ENCODE measurements at places on chromosomes 11 and 22.

GRCh38 chr22:45688600-45689080, 17.0 kb downstream of the ATXN10 start:
- DNase-seq = no peak

DNA sequence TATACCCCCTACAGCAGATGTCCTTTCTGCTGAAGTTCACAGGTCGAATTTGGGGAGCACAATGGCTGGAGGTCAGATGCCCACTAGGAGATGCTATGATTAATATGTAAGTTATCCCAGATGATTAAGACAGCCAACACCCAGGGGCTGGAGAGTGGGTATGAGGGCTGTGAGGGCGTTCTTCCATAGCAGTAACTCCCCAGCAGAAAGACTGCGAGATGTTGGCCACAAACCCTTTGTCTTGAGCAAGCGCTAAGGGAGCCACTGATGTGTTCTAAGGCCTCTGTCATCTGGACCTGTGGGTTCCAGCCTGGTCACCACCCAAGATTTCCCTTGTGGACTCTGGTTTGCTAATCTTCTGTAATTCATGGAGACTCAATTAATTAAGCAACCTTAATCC, 77.6 kb downstream of the BMAL1 start:
- no peak for DNase-seq

DNA sequence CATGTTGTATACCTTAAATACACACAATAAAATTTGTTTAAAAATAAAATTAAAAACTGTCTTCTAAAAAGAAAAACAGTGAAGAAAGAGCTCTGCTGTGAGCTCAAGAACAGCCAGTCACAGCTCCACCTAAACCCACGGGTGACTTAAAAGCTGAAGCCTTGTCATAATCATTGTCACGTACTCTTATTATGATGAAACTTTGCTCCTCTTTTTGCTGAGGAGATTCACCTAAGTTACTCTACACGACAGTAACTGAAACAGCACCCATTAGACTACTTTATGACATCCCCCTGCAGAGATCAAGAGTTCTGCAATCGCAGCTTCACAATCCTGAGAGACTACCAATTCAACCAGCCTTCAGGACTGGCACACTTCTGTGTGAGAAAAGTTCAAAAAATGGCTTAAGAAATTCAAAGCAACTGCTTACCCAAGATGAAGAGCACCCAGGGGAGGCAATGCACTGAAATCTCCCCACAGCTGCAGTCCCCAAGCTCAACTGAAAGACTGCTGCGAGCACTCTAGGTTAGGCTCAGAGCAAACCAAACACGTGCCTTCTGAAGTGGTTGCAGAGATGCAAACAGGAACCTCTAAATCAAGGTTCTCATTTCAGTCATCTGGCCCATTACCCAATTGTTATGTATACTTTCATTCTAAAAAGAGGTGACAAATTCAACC, at the start of gene JAML:
Gene JAML, minus strand, starts transcription at position 501 of the 678 bp plus-strand sequence. CDS start 10,145 bp downstream, outside the sequence.
- peak; percentile 88 for DNase-seq

GRCh38 chr22:40193429-40194421, 16.0 kb downstream of the TNRC6B start:
- DNase-seq = no peak

DNA sequence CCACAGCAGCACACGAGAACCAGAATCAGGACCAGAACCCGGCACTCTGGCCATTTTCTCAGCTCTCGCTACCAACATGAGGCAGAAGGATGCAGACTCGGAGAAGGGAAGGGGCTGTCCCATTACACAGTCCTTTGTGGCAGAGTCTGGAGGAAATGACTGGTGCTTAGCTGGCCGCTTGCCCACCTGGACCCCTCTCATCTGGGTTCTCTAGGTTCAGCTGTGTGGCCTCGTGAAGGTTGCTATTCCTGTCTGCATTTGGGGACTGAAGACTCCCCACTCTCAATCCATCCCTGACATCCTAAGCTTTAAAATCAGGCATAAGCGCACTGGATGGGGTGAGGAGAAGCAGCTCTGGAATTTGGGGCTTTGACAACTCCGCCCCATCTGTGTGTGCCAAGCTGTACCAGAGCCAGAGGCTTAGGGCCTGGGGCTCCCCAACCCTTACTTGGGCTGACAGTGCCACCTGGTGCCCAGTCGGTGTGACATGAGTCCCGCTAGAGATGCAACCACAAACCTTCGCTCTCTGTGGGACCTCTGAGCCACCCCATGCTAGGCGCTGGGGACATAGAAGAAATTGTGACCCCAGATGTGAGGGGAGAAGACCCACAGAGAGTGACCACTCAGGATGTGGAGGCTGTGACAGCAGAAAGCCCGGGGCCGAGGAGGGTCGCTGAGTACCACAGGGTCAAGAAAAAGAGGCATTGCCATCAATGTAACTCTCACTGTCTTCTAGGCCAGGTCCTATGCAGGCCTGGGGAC, 35.8 kb upstream of the FCHSD2 start:
- DNase-seq = peak; percentile 84

DNA sequence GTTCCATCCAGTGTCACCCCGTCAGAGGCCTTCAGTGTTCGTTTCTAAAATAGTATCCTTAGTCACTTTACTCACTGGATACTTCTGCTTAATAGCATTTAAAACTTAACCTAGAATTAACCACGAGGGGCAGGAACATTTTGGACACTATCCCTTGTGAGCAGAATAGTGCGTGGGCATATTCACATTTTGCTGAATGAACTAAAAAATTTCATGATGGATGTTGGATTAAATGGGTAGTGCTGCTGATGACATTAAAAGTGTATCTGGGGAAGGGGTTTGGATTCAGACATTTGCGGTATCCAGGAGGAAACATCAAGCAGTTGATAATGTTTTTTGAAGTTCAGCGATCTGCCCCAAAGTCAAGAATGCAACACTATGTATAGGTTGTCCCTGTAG, 750 bp upstream of the NAT10 start:
- peak; percentile 7 for DNase-seq

- DNase-seq = peak; percentile 75
These were observed 85.3 kb upstream of the SYT13 start for GRCh38 chr11:45371251-45372115.

GRCh38 chr11:75469785-75470405, 36.9 kb upstream of the KLHL35 start:
- DNase-seq = no peak

DNA sequence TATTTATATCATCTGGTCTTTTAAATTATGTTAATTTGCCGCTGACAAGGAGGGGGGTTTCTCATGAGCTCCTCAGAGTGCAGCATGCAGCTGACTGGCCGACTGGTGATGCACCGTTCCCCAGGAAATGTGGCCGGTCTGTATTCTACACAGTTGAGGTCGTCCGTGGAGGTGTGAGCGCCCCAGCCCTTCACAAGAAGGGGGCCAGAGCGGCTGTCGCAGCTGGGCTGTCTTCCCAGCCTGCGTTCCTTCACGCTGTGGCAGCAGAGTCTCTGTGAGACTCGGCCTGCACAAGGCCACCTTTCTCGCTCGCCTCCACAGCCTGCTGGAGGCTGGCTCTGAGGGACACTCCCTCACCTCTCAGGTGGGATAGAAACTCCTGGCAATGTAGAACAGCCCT, 43.2 kb downstream of the AP2A2 start:
- no peak for DNase-seq

- DNase-seq = no peak
These were observed 1.5 kb downstream of the LTBP3 start for GRCh38 chr11:65556470-65557279.

DNA sequence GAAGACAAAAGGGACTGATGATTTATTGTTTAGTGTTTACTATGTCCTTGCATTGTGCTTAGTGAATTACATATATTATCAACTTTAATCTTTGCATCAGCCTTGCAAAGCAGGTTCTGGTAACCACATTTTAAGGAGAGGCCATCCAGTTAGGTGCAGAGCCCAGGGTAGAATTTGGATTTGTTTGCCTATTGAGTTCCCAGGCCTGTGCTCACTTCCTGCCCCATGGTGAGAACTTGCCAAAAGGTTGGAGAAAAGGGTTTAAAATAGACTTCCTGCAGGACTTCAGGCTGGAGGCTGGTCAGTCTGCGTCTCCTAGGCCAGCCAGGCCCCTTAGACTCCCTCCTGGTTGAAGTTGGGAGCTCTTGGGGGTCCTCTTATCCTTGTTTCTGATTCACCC, 72.1 kb downstream of the ATXN10 start:
- no peak for DNase-seq

DNA sequence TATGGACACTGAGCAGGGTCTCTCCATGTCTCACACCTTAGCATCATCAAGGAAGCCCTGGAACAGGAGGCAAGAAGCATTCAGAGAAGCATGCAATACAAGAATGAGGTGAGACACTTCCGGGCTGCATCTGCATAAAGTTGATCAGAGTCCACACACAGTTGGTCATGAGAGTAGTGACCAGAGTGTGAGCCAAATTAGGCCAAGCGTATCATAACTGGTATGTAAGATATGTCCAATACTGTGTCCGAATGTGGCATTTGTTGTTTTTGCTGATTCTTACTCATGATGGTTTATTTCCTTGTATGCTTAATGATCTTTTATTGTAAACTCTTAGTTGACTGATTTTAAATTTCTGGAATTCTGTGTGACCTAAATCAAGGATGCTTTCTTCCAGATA, 315.7 kb downstream of the INSC start:
- DNase-seq = no peak

DNA sequence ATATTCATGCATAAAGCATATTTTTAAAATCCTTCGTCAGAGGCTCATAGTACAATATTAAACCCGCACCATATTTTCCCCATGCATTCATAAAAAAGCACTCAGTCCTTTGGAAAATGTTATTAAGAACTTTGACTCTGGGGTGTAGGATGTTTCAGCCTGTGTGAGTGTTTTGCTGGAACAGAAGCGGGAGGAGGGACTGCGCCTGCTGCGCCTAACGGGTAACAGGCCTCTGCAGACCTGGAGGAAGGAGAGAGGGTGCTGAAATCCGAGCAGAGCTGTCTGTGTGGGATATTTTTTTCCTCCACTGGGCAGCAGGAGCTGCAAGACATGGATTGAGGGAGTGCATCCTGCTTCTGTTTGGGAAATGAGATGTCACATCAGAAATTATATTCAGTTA, 483.0 kb downstream of the BRD1 start:
- no peak for DNase-seq

DNA sequence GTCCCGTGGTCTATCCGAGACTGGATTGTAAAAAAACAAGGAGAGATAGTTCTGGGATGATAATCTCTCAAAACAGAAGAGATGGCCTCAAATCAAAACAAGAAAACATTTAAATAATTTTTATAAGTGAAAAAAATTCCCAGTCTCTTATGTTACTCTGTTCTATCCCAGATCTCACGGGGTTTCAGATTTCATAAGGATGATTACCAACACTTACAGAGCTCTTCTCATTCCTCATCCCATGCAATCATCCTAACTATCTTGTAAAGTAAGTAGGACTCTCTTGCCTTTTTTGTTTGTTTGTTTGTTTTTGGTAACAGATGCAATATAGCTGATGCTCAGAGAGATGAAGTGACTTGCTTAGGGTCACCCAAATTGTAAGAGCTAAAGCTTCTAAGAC, 20.0 kb upstream of the ZBTB16 start:
- DNase-seq = no peak

DNA sequence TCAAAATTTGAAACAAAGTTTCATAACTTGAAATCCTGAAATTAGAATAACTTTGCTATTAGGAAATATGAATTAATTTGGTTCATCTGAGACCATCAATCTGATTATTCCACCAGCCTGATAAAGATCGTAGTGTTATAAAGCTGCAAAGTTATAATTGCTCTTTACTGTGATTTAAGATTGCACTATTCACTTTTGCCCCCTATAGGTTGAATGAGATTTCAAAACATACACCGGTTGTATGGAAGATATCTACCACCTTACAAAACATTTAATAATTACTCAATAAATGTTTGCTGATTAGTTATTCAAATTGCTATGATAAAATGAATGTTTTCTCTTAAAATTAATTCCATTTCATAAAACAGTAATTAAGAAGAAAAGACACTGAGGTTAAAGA, 26.1 kb downstream of the APIP start:
- DNase-seq = no peak

DNA sequence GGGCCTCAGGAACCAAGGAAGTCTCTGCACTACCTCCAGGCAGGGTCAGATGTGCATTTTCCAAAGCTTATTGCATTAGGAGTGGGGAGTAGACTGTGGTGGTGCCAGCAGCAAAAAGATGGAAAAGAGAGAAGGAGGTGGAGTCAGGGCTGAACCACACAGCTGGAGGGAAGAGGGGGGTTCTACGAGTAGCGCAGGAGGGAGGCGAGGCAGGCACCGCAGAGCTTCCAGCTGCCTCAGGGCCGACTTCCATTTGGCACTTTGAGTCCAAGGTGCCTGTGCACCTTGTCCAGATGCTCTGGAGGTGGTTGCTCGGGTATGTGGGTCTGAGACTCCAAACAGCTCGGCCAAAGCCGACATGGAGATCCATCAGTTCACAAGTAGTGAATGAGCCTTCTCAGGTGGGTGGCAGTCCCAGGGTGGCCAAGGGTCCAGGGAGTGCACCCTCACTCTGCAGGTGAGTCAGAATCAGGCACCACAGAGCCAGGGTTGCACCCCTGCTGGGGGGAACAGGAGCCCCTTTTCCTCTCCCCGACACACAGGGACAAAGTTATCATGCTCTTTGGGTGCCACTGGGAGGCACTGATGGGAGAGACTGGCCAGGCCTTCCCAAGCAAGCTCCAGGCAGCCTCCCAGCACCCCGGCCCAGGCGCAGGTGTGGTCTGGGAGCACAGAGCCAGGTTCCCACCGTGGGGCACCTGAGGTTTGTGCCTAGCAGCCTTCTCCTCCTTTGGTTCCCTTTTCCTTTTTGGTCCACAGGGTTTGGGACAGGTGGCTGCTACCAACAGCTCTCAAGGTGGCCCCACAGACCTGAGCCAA, 30.2 kb downstream of the GGT5 start:
- no peak for DNase-seq

GRCh38 chr11:130771708-130772107, 144.6 kb downstream of the SNX19 start:
- DNase-seq = no peak

DNA sequence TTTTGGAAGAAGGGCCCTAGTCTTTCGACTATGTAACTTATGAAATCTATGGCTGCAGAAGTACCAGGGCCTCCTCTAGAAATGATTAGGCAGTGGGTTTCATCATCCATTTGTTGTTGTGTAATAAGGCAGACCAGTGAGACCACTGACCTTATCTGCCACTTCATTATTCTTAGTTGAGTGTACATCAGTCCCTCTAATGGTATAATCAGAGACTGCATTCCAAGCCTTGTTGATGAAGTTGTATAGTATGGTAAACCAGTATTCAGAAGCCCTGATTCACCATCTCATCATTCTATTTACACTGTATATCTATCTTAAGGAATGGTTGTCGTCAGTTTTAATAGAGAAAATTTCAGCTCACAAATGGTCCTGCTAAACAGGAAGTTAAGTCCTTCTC, 32.2 kb upstream of the GRIA4 start:
- no peak for DNase-seq

- DNase-seq = no peak
These were observed 16.9 kb downstream of the LGR4 start for GRCh38 chr11:27455667-27456066.

DNA sequence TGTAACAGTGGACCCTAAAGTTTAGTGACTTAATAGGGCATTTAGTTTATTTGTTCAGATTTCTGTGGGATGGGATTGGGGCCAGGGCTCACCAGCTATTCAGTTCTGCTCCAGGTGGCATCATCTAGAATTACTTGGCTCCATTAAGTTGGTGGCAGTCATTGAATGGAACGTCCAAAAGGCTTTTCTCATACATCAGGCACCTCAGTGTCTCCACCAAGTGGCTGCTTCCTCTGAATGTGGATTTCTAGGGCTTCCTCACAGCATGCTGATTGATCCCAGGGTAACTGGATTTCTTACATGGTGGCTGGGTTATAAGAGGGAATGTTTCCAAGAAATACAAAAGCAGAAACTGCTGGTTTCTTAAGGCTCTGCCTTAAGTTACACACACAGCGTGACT, 34.7 kb downstream of the USP47 start:
- DNase-seq = no peak
